Stimulated activated CD4-positive, alpha-beta T cell treated with anti-CD3 and anti-CD28 coated beads, Interleukin-4, amount 100 ng/mL, for 48 hours (primary cell): ENCODE measurements at places on chromosomes 1 and 21.

GRCh38 chr1:46394872-46395465 is 852 bp downstream of the FAAH start:
- DNase-seq: no peak

DNA sequence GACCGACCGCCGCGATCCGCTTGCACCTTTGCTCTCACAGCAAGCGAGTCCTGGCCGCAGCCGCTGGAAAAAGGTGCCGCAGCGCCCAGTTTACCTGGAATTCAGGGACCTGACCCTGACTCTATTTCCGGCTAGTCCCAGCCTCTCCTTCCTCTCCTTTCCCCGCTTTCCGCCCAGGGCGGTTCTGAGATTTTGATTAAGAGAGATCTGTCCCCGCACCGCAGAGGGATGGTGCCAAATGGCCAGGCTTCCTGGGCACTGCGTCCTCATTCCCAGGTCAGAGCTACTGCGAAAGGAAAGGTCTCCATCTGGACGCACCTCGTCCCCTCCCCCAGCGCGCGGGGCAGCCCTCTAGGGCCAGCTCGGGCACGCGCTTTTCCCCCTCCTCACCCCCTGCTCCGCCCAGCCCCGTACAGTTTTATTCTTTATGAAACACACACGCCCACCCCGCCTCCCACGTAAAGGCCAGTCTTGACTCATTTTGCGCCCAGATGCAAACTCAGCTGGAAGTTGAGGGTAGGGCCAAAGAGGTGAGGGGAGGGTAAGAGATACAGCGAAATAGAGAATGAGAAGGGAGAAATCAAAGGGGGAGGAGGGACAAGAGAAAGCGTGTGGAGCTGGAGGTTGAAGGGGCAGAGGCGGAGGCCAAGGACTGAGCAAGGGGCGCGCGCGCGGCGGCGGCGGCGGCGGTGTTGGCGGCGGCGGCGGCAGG is 411.8 kb upstream of the ESRRG start:
- no peak for DNase-seq

GRCh38 chr1:154502744-154503115 is 518 bp upstream of the SHE start:
- DNase-seq: no peak

GRCh38 chr1:179777731-179778130 is 34.6 kb downstream of the FAM163A start:
- DNase-seq: no peak

GRCh38 chr1:94597701-94598100 is 56.1 kb upstream of the F3 start:
- DNase-seq: no peak

DNA sequence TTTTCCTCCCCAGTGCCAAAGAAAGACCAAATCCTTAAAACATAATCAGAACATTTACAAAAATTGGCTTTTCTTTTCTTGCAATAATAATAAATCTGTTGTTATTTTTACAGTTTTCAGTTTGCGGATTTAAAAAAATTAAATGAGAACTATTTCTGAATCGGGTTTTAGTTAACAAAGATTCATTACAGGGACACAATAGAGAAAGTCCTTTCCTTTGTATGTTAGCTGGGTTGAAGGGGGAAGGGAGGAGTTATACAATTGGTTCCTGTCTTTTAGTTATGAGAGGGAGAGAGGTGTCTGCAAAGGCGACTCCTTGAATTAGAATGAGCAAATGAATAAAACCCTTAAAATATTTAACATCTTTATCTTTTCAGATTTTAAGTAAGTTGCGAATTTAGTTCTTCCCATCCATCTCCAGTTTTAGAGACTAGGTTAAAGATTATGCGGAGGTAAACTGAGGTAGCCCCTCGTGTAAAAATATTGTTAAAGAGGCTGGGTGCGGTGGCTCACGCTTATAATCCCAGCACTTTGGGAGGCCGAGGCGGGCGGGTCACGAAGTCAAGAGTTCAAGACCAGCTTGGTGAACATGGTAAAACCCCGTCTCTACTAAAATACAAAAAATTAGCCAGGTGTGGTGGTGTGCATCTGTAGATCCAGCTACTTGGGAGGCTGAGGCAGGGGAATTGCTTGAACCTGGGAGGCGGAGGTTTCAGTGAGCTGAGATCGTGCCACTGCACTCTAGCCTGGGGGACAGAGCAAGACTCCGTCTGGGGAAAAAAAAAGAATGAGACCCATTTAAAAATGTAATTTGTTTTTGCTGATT is 3.9 kb downstream of the SPEN start:
- DNase-seq: no peak

- peak; percentile 73 for DNase-seq
These were observed 390 bp downstream of the ZFP69B start for GRCh38 chr1:40450495-40451237.

- no peak for DNase-seq
These were observed 996.7 kb upstream of the ADGRL4 start for GRCh38 chr1:80003250-80003649.

GRCh38 chr1:109885589-109885988 is 25.1 kb upstream of the CSF1 start:
- no peak for DNase-seq

DNA sequence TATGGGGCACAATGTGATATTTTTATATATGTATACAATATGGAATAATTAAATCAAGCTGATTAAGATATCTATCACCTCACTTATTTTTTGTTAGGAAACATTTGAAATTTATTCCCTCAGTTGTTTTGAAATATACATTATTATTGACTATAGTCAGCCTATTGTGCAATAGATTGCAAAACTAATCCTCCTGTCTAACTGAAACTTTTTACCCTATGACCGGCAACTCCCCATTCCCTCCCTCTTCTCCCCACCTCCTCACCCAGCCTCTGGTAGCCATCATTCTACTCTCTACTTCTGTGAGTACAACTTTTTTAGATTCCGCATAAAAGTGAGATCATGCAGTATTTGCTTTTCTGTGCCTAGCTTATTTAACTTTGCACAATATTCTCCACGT is 117.7 kb upstream of the SGIP1 start:
- no peak for DNase-seq

GRCh38 chr1:100879422-100879821 is 15.2 kb downstream of the EXTL2 start:
- DNase-seq: no peak

GRCh38 chr1:7393136-7393535 is 378.0 kb upstream of the VAMP3 start:
- DNase-seq: no peak

DNA sequence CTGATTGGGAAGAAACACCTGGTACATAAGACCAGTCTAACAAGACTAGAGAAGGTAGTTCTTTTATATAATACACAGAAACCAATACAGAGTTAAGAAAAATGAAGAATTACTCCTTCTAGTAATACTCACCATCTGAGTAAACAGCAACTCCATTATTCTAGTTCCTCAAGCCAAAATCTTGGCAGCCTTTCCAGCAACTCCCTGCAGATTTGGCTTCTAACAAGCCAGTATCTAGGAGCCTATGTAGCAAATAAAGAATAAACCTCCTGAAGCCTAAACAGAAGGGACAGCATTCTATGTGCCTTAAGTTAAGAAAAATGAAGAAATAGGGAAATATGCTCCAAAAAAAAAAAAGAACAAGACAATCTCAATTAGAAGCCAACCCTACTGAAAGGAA is 24.5 kb downstream of the ERO1B start:
- no peak for DNase-seq

GRCh38 chr1:235832011-235832410 is 34.7 kb downstream of the LYST start:
- no peak for DNase-seq

DNA sequence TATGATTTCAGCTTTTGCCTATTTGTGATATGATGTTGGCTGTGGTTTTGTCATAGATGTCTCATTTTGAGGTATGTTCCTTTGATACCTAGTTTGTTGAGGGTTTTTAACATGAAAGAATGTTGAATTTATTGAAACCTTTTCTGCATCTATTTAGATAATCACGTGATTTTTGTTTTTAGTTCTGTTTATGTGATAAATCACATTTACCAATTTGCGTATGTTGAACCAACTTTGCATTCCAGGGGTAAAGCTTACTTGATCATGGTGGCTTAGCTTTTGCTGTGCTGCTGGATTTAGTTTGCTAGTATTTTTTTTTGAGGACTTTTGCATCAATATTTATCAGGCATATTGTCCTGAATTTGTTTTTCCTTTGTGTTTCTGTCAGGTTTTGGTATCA is 26.5 kb upstream of the IFI16 start:
- no peak for DNase-seq

- no peak for DNase-seq
These were observed 596 bp downstream of the PADI4 start for GRCh38 chr1:17308593-17308992.

- DNase-seq: peak; percentile 47
These were observed 30.9 kb downstream of the SNAP47 start for GRCh38 chr1:227766015-227766634.

- DNase-seq: no peak
These were observed 510.2 kb downstream of the KCNT2 start for GRCh38 chr1:196098000-196098399.

DNA sequence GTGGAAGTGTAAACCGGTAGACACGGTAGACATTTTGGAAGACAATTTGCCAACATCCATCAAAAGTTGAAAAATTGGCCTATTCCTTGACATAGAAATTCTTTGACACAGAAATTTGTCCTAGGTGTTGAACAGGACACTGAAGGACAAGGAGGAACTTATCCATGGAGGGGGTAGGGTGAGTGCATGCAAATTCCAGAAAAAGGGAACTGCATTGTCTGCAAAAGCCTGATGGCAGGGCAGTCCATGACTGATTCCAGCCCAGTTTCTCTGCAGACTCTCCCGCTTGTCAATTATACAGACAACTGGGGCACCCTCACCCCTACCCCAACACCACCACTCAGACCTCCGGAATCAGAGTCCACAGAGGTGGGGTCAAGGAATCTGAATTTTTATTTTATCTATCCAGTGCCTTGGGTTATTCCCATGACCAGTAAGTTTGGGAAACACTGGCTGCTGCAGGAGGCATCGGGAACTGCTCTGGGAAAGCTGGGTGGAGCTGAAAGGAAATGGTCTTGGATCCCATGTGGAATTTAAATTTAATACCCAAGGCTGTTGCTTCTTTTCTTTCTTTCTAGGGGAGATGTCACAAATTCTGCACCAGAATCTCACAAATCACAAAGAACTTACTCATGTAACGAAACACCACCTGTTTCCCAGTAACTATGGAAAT is 103.3 kb upstream of the SLC45A1 start:
- DNase-seq: no peak

DNA sequence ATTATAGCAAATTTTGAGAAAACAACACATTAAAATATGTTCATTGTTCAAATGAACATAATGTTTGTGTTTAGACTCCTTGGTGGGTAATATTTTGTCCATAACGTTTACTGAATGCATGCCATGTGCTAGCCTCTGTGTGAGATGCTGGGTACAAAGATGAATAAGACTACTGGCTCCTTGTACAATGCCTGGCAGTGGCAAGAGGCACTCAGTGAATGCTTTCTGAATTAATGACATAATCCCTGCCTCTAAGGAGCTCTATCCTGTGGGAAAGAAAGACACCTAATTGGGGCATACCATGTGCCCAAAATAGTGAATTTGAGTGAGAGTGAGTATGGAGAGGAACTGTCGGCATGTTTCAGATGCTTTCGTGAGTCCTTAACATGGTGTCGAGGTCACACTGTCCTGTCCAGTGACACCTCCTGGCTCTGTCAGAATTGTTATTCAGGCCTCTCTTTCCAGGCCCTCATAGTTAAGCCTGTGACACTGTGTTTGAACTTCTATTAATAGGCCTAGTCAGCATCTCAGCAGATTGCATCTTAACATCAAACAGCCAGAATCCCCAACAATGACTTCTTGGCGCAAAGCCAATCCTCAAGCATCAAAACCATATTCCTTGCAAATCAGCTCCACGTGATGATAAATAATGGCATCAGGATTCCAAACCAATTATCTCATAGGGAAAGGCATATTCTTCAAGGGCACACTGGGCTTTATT is 32.8 kb upstream of the S1PR1 start:
- DNase-seq: no peak

DNA sequence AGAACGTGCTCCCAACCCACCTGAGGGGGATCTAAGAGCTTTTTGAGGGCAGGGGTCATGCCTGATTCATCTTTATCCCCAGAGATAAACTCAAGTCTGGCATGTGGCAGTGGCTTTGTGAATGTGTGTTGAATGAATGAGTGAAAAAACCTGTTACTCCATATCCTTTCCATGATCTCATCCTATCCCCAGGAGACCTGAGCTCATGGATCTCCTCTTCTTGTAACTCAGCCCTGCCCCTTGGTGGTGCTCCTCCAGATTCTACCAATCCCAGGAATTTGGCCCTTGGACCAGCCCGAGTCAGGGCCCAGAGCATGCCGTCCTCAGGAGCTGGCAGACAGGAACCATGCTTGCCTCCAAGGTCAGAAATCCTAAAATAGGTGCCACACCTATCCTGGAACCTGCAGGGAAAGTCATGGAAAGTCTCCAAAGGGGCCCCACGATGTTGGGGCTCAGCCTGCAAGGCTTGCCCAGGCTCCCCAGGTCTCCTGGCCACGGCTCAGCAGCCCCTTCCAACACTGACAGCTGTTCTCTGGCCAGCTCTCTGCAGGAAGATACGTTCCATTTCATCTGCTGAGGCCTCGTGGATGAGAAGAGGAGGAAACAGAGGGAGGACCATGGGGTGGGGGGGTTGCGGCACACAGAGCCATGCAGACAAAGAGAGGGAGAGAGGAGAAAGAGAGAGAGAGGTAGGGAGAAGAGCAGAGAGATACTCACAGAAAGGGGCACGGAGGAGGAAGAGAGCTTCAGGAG is 214.6 kb downstream of the TRABD2B start:
- DNase-seq: no peak

DNA sequence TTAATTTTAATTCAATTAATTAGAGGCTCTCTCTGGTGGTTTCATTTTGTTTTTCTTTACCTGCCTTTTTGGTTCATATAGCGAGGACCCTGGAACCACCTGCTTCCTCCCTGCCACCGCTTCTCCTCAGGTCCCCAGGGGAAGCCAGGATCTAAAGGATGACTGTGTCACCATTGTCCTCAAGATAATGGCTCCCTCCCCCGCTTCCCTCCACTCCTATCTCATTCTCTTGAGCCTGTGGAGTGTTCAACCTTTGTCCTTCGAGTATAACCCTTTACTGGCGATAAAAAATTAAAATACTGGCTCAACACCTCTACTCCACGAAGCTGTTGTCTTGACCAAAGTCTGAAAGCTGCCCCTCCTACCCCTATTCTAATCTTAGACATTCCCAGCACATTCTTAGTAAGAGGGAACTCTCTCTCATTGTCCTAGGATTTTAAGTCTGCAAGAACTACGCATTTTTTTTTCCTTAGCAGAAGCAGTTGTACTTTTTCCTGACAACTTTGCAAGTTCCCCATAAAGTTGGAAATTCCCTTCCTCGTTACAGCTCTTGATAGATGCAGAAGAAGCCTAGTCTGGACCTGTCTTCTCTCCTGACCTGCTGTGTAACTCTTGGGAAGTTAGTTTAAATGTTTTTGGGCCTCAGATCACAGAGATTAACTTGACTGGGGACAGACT is 12.6 kb upstream of the MAPKAPK2 start:
- DNase-seq: no peak

GRCh38 chr1:32623775-32624174 is 26.6 kb downstream of the ZBTB8OS start:
- peak; percentile 28 for DNase-seq

GRCh38 chr1:28860332-28861073 is 48.5 kb downstream of the OPRD1 start:
- DNase-seq: no peak
